NCI-H2171 (cell line): ENCODE measurements at places on chromosomes 1 and 21.

DNA sequence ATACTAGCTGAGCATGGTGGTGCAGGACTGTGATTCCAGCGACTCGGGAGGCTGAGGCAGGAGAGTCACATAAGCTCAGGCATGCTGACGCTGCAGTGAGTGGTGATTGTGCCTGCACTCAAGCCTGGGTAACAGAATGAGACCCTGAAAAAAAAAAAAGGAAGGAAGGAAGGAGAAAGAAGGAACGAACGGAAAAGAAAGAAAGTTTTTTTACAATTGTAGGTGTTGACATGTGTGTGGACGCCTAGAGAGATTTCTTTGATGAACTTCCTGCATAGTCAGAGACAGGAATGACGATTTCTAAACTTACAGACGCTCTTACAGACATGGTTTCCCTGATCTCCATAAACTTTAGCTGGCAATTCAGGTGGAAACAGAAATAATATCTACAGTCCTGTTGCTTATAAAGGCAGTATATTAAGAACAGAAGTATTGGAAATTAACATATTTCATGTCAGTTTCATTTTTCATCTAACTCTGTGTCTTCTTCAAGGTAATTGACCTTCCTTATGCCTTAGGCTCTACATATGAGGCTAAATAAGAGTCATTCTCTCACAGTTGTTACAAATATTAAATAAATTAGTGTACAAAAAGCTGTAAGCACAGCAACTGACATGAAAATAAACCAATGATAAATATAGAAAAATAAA lies 4.1 kb downstream of the SAMSN1 start:
- DNase-seq: no peak

- DNase-seq: no peak
Measured at GRCh38 chr21:19810779-19811178, 1187.4 kb upstream of the NCAM2 start.

DNA sequence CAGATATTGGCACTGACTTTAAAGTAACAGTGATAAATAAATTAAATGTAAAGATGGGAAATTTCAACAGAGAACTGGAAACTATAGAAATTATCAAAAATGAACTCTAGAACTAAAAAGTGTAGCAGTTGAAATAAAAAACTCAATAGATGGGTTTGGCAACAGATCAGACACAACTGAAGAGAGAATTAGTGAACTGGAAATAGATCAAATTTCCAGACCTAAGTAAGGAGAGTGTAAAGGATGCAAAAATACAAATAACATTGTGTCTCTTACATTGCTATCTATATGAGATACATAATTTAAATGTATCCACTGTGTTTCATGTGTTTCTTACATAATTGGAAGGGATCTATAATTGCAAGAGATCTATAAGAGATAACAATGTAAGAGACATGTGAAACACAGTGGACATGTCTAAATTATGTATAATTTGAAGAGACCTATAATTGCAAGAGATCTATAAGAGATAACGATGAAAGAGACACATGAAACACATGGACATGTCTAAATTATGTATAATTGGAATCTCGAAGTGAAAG lies 32.1 kb upstream of the ZNF362 start:
- DNase-seq: no peak

DNA sequence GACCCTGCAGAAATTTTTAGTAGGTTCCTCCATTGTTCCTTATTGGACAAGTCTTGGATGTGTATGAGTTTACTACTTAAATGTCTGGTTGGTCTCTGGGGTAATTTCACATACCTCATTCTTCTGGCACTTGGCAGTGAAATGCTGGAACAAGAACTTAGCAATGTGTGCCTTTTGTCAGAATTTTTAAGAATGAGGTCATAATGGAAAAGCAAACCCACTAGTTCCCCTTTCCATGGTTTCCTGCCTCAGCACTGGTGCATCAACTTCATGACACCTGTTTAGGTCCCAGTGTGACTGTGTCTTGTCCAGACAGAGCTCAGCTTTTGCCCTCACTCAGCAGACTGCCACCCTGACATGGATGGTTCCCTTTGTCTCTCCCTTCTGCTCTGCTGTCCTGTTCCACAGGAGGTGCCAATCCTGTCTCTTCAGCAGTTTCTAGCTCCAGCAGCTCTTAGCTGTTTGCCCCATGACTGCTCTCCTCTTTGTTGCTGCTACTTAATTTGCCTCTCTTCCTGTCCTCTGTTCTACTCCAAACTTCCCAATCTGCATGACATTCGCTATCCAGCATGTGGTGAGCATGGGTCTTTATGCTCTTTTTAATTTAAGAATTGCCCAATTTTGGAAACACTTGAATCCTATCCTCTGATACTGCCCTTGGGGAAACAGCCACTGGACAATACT lies 135.6 kb downstream of the CYYR1 start:
- no peak for DNase-seq

DNA sequence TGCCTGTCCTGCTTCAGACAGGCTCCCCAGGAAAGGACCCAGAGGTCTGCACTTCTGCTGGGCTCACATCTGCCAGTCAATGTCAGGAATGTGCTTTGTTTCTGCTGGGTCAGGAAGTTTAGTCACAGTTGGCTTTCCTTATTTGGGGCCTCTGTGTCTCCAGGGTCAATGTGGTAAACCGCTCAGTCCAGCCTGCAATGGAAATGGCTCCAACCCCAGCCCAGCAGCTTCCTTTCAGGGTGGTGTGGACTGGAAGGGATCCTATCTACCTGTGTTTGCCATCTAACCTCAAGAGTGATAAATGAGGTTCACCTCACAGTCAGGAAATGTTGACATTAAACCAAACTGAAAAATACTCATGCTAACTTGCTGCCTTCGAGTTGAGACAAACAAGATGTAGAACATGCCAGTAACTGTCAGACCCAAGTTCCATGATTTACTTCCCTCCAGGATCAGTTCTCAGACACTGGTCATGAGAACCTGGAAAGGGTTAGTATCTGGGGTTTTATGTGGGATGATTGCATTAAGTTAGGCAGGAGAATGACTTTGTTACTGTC lies 20.3 kb downstream of the ENO1 start:
- DNase-seq: no peak

DNA sequence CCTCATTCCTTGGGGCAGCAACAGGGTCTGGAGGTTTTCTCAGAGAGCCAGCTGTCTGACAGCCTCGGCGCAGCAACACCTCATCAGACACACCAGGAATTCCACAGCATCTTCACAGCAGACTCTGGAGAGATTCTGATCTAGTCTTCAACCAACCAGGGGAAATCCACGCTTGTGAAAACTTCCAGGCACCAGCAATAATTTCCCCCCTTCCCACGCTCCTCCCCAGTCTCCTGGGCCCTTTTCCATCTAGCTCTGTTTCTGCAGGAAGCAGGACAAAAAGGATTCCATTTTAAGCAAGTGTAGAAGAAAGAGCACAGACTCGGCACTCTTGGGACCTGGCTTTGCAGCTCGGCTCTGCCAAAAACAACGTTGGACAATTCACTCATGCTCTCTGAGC lies 44.3 kb upstream of the CAPZB start:
- DNase-seq: no peak

GRCh38 chr1:201103666-201104065 lies 8.6 kb downstream of the CACNA1S start:
- DNase-seq: no peak

DNA sequence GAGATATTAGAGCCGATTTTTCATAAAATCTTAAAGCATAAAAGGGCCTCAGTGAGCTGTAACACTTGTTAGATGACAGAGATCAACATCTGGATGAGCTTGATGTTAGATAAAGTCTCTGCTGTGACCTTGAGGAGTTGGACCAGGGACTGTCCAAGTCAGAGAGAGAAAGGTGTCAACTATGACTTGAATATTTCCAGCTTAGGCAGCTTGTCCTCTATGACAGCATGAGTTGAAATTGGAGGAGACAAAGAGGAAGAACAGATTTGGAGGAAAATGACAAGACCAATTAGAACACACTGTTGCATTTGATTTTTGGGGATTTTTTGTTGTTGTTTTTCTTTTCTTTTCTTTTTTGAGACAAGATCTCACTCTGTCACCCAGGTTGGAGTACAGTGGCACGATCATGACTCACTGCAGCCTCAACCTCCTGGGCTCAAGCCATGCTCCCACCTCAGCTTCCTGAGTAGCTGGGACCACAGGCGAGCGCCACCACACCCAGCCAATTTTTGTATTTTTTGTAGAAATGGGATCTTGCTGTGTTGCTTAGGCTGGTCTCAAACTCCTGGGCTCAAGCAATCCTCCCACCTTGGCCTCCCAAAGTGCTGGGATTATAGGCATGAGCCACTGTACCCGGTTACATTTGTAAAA lies 35.3 kb upstream of the CLIC4 start:
- DNase-seq: no peak

GRCh38 chr1:226403201-226404034 lies 4.5 kb downstream of the PARP1 start:
- no peak for DNase-seq

DNA sequence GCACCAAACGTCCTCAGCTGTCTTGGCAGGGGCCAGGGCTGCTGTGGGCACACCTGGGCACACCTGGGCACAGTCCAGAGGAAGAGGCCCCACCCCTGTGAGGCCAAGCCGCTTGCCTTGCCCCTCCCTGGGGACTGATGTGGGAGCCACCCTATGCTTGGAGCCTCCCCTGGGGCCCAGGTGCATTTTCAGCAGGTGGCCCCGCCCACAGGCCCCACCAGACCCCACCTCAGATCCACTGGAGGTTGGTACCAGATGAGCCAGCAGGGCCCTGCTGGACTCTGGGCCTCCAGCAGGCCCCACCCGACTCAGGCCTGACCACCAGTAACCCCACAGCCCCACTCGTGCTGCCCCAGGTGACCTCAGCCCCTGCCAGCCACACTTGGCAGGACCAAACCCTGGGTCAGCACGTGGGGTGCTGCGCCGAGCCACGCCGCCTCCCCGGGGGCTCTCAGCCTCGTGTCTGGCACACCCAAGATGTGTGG lies 8.8 kb downstream of the SLC19A1 start:
- DNase-seq: no peak
